ENCODE measurements at places on chromosomes 5 and 9.

- no peak for DNase-seq
Measured at GRCh38 chr9:6305954-6306563, 22.1 kb upstream of the TPD52L3 start.

- no peak for DNase-seq
Measured at GRCh38 chr5:170166101-170166500, 60.4 kb downstream of the FOXI1 start.

DNA sequence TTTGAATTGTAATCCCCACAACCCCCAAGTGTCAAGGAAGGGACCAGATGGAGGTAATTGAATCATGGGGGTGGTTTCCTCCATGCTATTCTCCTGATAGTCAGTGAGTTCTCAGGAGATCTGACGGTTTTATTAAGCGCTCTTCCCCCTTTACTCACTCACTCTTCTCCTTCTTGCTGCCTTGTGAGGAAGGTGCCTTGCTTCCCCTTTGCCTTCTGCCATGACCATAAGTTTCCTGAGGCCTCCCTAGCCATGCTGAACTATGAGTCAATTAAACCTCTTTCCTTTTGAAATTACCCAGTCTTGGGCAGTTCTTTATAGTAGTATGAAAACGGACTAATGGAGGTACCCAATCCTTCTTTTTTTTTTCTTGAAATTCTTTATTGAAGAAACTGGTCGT is 2.2 kb upstream of the CEP120 start:
- no peak for DNase-seq

DNA sequence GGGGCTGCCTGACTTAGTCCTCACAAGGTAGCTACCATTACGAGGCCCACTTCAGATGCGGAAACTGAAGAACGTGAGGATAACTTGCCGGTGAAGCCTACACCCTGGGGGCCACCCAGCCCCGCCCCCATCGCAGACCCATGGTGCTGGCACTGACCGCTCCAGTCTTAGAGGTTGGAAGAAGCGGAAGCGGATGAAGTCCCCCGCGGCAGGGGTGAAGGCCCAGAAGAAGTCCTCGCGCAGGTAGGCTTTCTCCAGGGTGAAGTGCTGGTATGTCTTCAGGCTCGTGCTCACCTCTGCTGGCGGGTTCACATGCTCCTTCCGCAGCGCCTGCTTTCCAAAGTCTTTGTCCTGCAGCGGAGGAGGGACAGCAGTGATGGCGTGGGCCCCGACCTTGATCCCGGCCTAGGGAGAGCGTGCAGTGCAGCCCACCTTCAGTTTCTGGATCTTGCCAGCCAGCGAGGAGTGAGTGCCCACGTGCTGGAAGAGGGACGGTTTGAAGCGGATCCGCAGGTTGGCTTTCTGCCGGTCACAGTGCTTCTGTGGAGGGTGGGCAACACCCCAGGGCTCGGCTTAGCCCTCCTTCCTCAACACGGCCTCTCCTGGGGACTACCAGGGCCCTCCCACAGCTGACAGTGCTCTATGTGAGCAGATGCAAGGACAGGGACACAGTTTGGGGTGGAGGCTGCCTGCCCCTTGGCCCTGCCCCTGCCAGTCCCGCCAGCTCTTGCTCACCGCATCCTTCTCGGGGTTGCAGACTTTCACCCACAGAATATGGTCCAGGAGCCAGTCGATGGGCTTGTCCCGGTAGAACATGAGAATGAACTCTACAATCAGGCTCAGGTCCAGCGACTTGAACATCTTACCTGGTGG is 5.2 kb downstream of the LTC4S start:
- no peak for DNase-seq

- no peak for DNase-seq
Measured at GRCh38 chr5:89996890-89997289, 412.7 kb downstream of the CETN3 start.

GRCh38 chr5:175133185-175133584 is 310.8 kb downstream of the DRD1 start:
- DNase-seq = no peak

- no peak for DNase-seq
Measured at GRCh38 chr9:131759017-131759647, 19.3 kb upstream of the RAPGEF1 start.

GRCh38 chr5:24135536-24135935 is 509.2 kb downstream of the CDH10 start:
- no peak for DNase-seq

- DNase-seq = no peak
Measured at GRCh38 chr9:88680505-88681160, 145.7 kb downstream of the NXNL2 start.

DNA sequence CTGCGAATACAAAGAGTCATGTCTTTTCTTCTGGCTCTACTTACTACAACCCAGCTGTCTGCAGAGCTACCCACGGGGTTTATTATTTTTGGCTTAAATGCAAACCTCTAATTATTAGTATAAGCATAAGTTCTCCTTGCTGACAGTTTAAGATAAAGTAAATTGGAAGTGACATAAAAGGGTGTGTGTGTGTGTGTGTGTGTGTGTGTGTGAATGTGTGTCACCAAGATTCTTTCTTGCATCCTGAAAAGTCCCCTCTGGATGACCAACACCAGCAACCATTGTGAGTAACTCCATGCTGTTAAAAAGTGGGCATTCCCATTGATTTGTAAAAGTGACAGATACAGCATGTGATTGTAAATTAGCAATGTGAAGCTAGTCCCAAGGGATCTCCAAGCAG is 803.8 kb upstream of the ZNF608 start:
- no peak for DNase-seq

DNA sequence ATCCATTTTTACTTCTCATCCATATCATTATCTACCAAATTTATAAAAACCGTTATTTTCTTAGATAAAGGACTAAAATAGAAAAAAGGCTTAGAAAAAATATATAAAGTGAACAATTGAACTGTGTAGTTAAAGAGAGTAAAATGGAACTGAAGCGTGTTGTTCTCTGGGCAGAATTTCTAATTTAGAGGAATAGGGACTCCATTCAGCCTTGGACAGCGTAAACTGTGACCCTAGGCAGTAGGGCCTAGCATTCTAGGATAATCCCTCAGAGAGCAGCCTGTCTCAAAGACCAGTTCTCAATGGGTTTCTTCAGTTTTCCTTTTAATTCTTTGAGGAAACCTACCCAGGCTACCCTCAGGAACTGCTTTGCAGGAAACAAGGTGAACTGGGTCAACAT is 11.1 kb downstream of the ZNF462 start:
- no peak for DNase-seq

DNA sequence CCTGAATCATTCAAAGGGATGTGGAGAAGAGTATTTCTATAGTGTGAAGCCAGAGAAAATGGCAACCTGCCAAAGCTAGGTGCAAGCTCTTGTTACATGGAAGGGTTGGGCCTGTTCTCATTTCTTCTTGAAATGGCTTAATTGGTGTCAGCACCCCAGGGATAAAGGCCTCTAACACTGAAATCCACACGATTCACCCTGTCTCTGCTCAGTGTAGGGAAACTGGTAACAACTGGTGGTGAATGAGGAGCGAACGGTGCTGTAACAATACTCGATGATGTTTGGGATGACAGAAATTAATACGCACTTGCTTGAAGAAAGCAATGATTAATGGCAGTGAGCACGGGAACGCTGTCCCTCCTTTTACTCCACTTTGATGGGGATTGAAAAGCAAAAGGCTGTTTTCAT is 16.2 kb downstream of the PBX3 start:
- DNase-seq = no peak

DNA sequence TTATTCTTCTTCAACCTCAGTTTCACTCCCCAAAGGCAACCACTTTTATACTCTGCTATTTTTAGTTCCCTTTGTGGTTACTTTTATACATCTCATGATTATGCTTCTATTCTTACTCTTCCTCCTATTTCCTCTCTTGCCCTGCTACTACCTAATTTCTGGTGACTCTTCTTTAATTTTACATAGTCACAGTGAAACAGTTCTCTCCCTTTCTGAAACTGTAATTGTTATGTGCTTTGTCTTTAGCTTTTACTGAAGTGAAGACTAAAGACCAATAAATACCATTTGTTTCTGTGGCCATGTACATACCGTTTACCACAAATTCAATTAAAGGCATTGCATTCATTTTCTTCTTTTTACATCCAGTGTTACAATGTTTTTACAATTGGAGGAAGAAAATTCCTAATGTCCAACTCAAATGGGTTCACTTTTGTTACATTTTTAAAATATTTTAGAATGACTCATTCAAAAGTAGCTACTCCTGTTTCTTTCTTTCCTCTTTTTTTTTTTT is 410.6 kb downstream of the PSAT1 start:
- no peak for DNase-seq

- no peak for DNase-seq
Measured at GRCh38 chr9:105978336-105978735, 284.0 kb downstream of the TMEM38B start.

DNA sequence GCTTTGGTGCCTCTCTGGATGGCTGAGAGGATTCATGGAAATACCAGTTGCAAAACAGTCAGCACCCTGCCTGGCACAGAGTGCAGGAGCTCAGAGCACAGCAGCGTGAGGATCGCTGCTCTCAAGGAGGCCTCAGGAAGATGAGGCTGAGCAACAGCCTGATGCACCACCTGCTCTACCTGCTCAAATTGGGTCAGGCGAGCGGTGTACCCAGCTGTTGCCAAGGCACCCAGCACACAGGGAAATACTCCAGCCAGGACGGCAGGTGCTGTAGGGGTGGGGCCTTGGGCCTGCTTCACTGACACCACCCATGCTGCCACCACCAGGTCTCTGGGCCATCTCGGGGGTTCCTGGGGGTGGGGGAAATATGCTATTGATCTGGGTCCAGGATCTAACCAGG is 4.3 kb downstream of the EEIG1 start:
- no peak for DNase-seq

- DNase-seq = no peak
Measured at GRCh38 chr9:110440796-110441195, 103.1 kb upstream of the TXNDC8 start.

- DNase-seq = no peak
Measured at GRCh38 chr5:143721925-143722324, 90.0 kb upstream of the HMHB1 start.

DNA sequence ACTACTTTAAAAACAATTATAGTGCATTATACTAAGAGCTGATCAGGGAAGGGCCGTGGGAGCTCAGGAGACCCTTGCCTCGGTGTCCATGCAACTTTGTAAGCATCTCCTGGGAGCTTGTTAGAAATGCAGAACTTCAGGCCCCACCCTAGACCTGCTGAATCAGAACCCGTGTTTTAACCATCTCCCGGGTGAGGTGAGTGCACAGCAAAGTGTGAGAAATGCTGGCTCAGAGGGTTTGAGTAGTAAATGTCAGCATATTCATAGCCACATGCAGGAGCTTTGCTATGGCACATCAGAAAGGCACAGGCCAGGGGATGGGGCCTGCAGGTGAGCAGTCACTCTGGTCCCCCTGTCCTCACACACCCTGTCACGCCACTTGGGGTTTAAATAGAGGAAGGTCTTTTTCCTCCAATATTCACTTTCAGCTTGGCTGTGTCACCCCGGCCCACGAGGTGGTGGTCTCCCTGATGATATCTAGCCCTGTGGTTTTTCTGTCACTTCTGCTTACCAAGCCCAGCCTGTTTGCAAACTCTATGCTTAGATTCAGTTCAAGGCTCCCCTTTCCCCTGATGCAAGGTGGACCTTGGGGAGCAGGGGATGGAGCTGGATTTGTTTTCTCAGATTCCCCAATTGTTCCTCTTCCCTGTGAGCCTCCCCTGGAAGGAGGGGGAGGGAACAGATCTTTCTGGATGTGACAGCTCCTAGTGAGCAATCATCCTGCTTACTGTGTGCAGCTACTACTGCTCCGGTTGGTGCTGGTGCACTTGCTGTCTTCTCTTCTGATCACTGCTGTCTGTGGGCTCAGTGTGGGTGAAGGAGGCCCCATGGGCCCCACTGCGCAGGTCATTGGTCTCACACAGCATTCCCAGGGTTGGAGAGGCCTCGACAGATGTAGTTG is 51.8 kb upstream of the TGFBR1 start:
- no peak for DNase-seq

DNA sequence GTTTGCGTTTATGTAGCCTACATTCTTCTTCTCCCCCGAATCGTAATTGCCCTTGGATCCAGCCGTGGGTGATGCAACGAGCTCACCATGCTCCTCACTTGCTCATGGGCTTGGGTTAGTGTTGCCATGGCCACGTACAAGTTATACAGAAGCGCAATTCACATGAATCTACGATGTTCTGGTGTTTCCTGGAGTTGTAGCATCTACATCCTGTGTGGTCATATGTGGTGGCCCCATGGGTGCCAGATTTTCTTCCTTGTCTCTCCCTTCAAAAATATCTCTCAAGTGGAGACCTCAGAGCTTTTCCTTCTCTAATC is 115.3 kb downstream of the TLE4 start:
- no peak for DNase-seq

- DNase-seq = no peak
Measured at GRCh38 chr5:71533142-71533541, 54.0 kb upstream of the MCCC2 start.

GRCh38 chr5:175102717-175103116 is 341.3 kb downstream of the DRD1 start:
- DNase-seq = no peak

GRCh38 chr9:92735636-92736562 is 28.7 kb downstream of the BICD2 start:
- no peak for DNase-seq

DNA sequence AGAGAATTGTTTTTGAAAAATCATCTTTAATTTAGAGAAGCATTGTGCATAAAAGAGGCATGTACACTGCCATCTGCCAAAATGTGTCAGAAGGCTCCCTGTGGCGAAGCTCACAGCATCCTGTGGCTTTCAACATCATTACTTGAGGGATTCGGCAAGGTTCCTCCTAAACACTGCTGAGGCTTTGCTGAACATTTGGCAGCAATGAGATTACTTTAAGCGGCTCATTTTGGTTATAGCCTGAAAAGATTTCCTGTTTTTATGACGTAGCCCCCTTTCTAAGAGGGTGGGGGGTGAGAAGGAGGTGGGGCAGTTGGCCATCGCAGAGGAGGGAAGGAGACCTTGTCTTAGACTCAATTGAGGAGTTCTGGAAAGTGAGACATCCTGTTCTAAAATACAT is 469.4 kb downstream of the RASEF start:
- no peak for DNase-seq

GRCh38 chr5:34498572-34498971 is 157.6 kb upstream of the RAI14 start:
- DNase-seq = no peak

- no peak for DNase-seq
Measured at GRCh38 chr9:79360387-79361347, 211.1 kb upstream of the TLE4 start.

DNA sequence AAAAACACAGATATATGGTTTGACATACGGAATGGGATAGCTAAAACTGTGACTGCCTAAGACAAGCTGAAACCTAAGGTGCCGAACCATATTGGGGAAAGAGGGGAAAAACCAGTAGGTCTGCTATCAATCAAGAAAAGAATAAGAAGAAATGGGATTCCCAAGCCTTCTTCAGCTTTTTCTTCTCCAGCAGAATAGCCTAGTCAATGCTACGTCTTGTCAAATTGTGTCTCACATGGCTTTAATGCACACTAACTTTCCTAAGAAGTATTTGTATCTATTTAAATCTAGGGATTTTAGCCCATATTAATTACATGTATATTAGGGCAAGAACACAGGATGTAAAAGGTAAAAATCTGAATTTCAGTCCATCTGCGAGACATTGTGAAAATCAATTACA is 797 bp upstream of the FBXO38 start:
- no peak for DNase-seq
